Stimulated activated CD4-positive, alpha-beta T cell treated with anti-CD3 and anti-CD28 coated beads, Interleukin-12 subunit alpha, Interleukin-12 subunit beta, amount 100 ng/mL, for 24 hours (primary cell): ENCODE measurements at places on chromosomes 3 and 15.

DNA sequence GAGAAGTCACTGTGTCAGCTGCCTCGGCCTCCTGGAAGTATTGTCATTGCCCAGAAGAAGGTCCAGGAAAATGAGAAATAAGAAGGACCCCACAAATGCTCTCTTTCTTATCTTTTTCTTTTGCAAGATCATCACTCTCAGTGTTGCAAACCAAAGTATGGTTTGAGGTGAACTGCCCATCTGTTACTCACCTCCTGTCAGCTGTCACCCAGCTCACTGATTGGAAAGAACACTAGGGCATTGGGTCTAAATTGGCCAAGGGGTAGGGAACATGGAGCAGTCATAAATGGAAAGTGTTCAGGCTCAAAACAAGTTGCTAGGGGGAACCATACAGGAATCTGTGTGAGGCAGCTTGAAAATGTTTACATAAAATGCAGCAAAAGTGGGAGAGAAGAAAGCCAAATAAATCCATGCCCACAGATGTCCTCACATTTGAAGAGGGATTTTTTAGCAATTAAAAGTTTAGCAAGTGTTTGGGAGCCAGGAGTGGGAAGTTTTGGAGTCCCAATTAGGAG is 431.2 kb upstream of the THBS1 start:
- no peak for DNase-seq

GRCh38 chr15:80870893-80871292 is 91.7 kb downstream of the CEMIP start:
- no peak for DNase-seq

- DNase-seq, result no peak
Observed at GRCh38 chr3:32842987-32843386, 25.2 kb downstream of the TRIM71 start.

DNA sequence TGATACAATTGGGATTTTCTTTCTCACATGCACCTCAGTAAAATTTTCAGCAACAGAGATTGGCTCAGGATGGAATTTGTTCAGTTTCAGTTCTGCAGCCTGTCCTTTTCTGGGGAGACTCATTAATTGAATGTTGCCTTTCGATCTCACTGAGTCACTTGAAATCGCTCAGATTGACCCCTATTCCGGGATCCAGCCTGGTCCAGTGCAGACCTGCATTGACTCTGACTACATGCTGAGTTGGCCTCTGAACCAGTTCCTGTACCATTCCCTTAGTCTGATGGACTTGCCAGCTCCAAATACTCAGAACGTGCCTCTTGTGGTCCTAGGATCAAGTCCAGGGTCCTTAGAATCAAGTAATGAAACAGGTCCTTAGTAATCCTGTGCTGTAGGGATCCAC is 9.4 kb downstream of the IGF1R start:
- DNase-seq, result no peak

DNA sequence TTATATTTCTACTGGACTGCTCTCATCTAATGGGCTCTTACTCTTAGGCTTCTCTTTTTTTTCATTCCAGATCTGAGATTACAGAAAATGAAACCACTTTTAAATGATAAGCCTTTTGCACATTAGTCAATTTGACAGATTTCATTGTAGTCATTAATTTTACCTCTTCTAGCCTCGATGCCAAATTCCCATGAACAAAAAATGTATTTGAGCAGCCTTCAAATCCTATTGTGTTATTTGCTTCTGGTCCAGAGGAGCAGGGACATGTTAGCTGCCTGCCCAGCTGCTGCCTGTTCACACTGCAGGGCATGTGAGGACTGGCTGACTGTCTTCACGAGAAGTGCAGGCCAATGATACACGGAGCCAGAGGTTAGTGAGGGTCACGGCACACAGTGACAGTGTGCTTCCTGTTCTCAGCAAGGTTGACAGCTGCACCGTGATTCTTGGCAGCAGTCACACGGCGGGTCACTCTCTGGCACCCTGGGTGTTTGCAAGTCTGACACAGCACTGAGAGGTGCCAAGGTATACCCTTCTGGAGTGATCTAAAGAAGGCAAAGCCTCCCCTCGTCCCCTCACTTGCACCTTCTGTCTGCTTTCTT is 40.8 kb downstream of the KAT2B start:
- DNase-seq, result no peak

GRCh38 chr15:58985443-58985842 is 2.0 kb upstream of the RNF111 start:
- no peak for DNase-seq

GRCh38 chr3:15496341-15496664 is 25.2 kb downstream of the COLQ start:
- no peak for DNase-seq

GRCh38 chr3:186466391-186466974 is 77.7 kb downstream of the CRYGS start:
- DNase-seq, result no peak

DNA sequence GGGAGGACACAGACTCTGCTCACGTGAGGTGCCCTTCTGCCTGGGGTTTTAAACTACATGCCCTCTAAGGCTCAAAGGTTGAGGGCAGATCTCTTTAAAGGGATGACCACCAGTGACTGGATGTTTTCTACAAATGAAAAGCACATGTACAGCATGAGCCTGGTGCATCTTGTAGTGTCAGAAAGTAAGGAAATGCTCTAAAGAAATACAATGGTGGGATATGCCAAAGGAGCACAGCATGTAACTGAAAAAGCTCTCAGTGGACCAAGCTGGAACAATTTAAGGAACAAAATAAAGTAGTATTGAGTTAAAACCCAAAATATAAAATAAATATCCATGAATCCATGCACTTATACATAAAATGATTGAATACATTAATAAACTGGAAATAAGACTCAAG is 78.3 kb upstream of the SEMA6D start:
- DNase-seq, result no peak

DNA sequence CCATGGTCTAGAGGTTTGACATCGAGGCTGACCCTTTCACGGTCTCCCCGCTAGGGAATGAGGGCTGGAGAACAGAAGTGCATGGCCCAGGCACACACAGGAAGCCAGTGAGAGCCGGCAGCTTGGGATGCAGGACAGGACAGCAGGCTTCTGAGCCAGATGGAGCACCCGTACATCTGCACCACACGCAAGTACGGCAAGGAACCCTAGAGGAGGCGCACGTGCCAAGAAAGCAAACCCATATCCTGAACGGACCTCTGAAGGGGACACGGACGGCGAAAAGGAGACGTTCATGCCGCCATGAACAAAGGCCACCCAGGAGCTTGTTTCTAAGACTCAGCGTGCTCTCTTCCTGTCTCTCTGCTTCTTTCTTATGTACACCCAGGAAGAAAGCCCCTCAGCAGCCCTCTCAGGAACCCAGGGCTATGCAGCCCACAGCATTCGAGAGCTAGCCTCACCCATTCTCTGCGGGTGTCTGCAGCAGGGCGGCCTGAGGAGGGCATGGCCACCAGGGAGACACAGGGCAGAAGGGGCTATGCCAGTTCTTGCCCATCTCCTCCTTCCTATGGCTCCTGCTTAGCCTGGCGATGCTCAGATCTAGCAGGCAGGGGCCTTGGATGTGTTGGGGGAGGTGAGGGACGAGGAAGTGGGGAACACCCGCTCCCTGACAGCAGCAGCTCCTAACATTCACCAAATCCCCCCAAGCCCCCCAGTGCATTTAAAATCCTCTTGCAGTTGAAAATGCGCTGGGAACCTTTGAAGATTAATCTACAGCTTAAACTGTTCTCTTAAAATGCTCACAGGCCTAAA is 81.3 kb downstream of the PCSK6 start:
- DNase-seq, result no peak
